ENCODE measurements at places on chromosomes 6 and 20. TPM values are rescaled to one million over a fixed set of nuclear protein-coding genes. Genes with fewer than 3 reads are reported as not detected.

DNA sequence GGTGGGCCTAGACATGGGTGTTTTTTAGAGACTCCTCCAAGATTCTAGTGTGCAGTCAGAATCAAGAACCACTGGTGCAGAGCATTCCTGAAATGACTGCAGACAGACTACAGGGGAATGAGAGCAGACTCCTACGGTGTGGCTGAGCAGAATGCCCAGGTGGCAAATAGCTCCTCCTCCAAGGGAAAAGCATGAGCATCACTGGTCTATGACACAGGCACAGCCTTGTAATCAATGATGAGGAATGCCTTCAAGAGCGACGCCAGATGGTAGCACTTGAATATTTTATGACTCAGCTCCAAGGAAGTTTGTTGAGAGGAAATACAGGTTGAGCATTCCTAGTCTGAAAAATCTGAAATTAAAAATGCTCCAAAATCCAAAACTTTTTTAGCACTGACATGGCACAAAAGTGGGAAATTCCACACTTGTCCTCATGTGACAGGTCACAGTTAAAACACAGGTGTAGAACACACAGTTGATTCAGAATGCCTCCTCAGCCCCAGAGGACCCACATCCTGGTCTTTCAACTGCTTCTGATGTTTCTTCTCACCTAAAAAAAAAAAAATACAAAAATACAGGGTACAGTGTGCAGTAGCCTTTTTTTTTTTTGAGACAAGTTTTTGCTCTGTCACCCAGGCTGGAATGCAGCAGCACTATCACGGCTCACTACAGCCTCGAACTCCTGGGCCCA is 10.6 kb upstream of the FAM8A1 start:
- peak; percentile 93 for DNase-seq

- DNase-seq: no peak
Observed at GRCh38 chr6:53864781-53865180, 70.0 kb downstream of the LRRC1 start.

DNA sequence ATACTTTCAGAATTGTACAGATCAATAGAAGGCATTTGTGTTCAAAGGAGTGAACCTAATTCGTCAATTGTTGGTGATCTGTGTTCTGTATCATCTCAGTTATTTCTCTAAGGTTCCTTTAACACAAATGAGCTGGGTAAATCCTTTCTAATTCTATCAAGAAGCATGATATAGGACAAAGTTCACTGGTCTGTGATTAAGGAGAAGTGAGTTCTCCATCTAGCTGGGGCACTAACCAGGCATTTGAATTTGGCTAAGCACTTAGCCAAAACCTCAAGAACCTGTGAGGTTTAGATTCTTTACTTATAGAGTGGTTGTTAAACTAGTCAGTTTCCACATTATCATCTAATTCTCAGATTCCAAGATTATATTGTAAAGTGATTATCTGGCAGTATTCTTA is 50.3 kb downstream of the DOP1A start:
- no peak for DNase-seq

DNA sequence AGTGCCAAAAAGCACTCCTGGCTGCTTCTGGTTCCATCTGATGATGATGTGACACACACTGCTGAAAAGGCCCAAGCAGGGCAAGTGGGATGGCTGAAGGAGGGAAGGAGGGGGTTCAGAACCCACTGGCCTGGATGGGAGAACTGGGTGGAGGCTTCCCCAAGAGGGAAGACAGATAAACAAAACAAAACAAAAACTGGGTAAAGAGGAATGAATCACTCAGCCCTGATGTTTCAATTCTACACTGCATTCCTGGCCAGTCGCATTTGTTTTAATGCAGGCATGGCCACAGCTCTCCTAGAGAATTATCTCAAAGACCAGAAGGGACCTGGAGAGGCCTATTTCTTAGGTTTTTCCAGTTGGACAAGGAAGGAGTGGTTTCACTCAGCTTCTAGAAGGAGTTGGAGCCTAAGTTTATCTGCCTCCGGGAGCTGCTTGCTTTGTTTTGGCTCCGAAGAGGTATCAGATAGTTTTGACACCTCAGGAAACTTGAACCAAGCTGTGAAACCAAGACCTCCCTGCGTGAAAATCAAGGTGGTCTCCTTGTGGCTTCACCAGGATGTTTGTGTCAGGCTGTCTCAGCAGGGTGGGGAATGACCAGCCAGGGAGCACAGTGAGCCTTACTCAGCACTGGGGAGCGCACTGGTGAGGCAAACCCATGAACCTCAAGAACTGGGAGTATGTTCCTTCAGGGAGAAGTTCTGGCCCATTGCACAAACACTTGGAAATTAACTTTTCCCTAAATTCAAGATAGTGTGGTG is 16.1 kb downstream of the TTPAL start:
- no peak for DNase-seq

DNA sequence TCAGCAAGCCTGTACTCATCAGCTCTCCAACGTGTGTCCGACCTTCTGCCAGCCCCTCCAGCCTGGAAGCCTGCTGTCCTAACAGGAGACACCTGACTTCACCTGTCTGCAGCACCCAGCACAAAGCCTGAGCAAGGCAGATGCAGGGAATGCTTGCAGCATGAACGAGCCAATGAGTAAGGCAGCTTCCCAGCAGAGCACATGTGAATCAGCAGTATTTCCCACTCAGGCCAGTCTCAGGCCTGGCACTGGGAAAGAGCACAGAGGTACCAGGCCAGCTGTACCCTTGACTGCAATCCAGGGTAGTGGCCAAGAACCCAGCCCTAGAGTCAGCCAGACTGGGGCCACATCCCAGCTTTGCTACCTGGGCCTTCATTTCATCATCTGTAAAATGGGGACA is 120.8 kb downstream of the MAFB start:
- DNase-seq: no peak

- DNase-seq: no peak
Observed at GRCh38 chr6:89302936-89303335, 12.2 kb downstream of the GABRR2 start.

- no peak for DNase-seq
Observed at GRCh38 chr20:11153819-11154218, 480.0 kb upstream of the JAG1 start.

- DNase-seq: no peak
Observed at GRCh38 chr6:123896869-123897268, 93.2 kb downstream of the NKAIN2 start.

- no peak for DNase-seq
Observed at GRCh38 chr20:48098866-48099265, 313.6 kb upstream of the SULF2 start.

- DNase-seq: no peak
Observed at GRCh38 chr6:16804546-16805242, 43.4 kb upstream of the ATXN1 start.

- no peak for DNase-seq
Observed at GRCh38 chr20:59777814-59778575, 155.4 kb downstream of the SYCP2 start.

Gene TREM2
- not detected for total RNA-seq

Gene HUS1B
- not detected for total RNA-seq

Gene OTOR
- not detected for total RNA-seq

Gene TINAG
- 0.75 TPM for total RNA-seq

Gene AP5S1
- 13.7 TPM for total RNA-seq
